Adrenal gland (tissue), 19 donors: ENCODE measurements at places on chromosomes 4 and X. TPM values are rescaled to one million over a fixed set of nuclear protein-coding genes. Genes with fewer than 3 reads are reported as not detected.

RPS6KA6 gene
- total RNA-seq = 4.4 TPM

- H3K4me1 ChIP-seq = no peaks in the 10 kb centered on the region
- H3K36me3 ChIP-seq = no peaks in the 10 kb centered on the region
- no peak overlapping the region for H3K27ac ChIP-seq
- H3K4me3 ChIP-seq = no peak overlapping the region
- DNase-seq = no peak
Observed at GRCh38 chrX:51853251-51853650, 40.2 kb upstream of the MAGED1 start.

CNGA1 gene
- 0.56 TPM for total RNA-seq

PHEX gene
- 0.15 TPM for total RNA-seq

- no peak overlapping the region for H3K4me3 ChIP-seq
- no peaks in the 10 kb centered on the region for H3K36me3 ChIP-seq
- no peak overlapping the region for H3K27ac ChIP-seq
- H3K27me3 ChIP-seq = no peaks in the 10 kb centered on the region
- no peak for DNase-seq
Observed at GRCh38 chr4:131370846-131371245, 1778.2 kb upstream of the PCDH10 start.

GRCh38 chr4:104279744-104280143 is 214.9 kb downstream of the CXXC4 start:
- H3K27me3 ChIP-seq = no peaks in the 10 kb centered on the region
- no peaks in the 10 kb centered on the region for H3K36me3 ChIP-seq

DNA sequence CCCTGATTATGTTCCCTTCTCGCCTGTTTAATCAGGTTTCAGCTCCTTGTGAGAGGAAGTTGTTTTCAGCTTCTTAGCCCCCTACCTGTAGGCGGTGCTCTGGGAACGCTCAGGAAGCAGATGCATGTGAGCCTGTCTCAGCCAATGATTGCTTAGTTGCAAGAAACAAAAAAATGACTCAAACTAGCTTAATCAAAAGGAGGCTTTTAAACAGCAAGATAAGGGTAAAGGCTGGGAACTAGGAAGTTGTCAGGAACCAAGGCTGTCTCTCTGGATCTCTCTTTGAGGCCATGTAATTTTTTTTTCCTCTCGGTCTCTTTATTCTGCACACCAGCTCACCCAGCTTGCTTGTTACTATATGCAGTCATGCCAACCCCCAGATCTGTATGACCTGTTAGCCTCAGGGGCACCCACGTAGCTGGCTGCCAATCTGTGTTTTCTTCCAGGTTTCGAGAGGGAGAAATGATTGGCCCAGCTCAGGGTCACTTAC is 109.1 kb downstream of the PTTG2 start:
- no peaks in the 10 kb centered on the region for H3K36me3 ChIP-seq
- no peaks in the 10 kb centered on the region for H3K27me3 ChIP-seq
- H3K4me3 ChIP-seq = no peak overlapping the region
- H3K27ac ChIP-seq = no peak overlapping the region

GRCh38 chr4:167930166-167930565 is 162.2 kb upstream of the ANXA10 start:
- no peaks in the 10 kb centered on the region for H3K4me1 ChIP-seq
- DNase-seq = no peak
- H3K36me3 ChIP-seq = no peaks in the 10 kb centered on the region
- no peak overlapping the region for H3K4me3 ChIP-seq
- H3K27me3 ChIP-seq = no peaks in the 10 kb centered on the region
- no peak overlapping the region for H3K27ac ChIP-seq

DNA sequence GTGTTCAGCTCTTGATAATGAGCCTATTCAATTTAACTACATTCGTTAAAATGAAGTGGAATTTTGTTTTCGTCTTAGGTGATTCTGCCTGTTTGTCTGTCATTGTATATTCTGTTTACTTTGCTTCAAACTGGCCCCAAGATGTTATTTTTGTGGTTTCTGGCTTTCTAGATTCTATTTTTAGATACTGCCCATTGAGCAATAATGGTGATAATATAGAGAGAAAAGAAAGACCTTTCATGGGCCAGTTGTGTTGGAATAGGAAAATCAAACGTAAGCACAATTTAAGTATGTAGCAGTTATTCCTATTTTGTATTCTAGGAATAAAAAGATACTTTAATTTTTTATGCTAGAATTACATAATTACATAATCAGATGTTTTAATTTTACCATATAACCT is 4.0 kb downstream of the CDKN2AIP start:
- H3K4me1 ChIP-seq = peaks cover 36% of the 10 kb centered on the region
- H3K27ac ChIP-seq = no peak overlapping the region
- H3K36me3 ChIP-seq = no peaks in the 10 kb centered on the region

C4orf36 gene
- 1.0 TPM for total RNA-seq

GRCh38 chr4:184400375-184400870 is 73.9 kb downstream of the IRF2 start:
- no peak overlapping the region for H3K4me3 ChIP-seq
- no peaks in the 10 kb centered on the region for H3K27me3 ChIP-seq
- H3K4me1 ChIP-seq = peaks cover 73% of the 10 kb centered on the region
- peak; percentile 70 for DNase-seq

DNA sequence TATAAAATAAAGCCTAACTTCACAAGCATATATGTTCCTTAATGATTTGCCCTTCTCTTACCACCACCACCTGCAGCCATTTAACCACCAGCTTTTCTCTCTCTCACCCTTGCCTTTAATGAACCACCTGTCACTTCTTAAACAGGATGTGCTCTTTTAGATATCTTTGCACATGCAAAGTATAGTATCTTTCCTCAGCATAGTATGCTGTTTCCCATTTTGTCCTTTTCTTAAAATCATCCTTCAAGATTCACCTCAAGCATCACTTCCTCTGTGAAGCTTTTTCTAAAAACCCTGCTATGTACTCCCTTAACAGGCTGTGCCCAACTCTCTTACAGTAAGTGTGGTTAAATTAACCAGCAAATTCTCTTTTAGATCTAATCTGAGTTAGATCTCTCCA is 8.2 kb upstream of the CNOT6L start:
- H3K27ac ChIP-seq = no peak overlapping the region
- H3K4me1 ChIP-seq = peaks cover 2% of the 10 kb centered on the region
- no peak for DNase-seq
- H3K4me3 ChIP-seq = no peak overlapping the region
- H3K27me3 ChIP-seq = no peaks in the 10 kb centered on the region

DNA sequence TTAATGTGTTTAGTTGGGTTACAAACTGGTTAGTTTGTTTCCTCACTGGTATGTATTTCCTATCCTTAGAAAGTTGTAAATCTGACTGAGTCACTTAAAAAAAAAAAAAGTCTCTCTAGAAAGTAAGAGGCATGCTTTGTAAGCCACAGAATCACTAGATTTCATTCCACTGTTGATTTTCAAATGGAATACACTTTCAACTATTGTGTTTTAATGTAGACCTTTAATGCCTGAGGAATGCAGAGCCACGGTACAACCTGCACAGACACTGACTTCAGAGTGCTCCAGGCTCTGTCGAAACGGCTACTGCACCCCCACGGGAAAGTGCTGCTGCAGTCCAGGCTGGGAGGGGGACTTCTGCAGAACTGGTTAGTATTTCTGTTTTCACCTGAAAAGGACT is 88.6 kb downstream of the HHIP start:
- H3K4me3 ChIP-seq = no peak overlapping the region
- H3K27ac ChIP-seq = no peak overlapping the region
- no peaks in the 10 kb centered on the region for H3K27me3 ChIP-seq
- no peaks in the 10 kb centered on the region for H3K4me1 ChIP-seq

GIMD1 gene
- not detected for total RNA-seq

DNA sequence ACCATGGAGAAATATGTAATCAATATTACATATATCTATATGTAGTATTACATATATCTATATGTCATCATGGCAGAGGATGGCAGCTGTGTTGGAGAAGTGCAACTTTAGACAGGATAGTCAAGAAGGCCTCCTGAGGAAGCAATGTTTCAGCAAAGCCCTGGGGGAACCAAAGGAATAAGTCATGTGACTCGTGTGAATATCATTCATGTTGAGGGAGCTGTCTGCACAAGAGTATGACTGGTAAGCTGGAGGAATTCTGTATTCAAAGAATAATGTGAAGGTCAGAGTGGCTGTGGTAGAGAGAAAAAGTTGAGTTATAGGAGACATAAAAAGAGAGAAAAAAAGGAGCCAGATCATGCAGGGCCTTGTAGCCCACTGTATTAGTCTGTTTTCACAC is 92.9 kb upstream of the EDNRA start:
- H3K36me3 ChIP-seq = no peaks in the 10 kb centered on the region
- DNase-seq = no peak
- no peaks in the 10 kb centered on the region for H3K27me3 ChIP-seq
- no peaks in the 10 kb centered on the region for H3K4me1 ChIP-seq
- H3K27ac ChIP-seq = no peak overlapping the region
- no peak overlapping the region for H3K4me3 ChIP-seq

GRCh38 chr4:98687876-98688275 is 29.5 kb upstream of the TSPAN5 start:
- no peak for DNase-seq
- no peak overlapping the region for H3K4me3 ChIP-seq
- H3K27me3 ChIP-seq = no peaks in the 10 kb centered on the region
- H3K27ac ChIP-seq = no peak overlapping the region
- H3K36me3 ChIP-seq = no peaks in the 10 kb centered on the region

GRCh38 chr4:1234811-1235292 is 14.1 kb downstream of the CTBP1 start:
- peaks cover 3% of the 10 kb centered on the region for H3K4me1 ChIP-seq
- H3K27ac ChIP-seq = peak overlapping the region; percentile 86
- H3K36me3 ChIP-seq = peaks cover 69% of the 10 kb centered on the region
- no peaks in the 10 kb centered on the region for H3K27me3 ChIP-seq
- no peak for DNase-seq

DNA sequence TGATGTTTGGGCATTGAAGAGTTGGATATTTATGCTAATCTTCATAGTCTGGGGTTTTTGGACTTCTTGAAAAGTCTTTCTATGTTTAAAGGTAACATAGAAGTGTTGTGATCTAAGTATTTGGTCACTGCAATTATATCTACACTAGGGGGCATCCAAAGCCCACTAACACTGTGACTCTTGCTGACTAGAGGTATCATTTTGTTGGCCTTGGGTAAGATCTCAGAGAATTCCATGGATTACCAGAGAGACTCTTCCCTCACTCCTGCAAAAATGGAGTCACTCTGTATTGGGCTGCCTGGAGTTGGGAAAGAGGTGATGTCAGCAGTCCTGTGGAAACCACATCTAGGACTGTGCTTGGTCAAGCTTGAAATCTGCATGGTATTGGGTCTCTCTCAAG is 1077.6 kb downstream of the FAM133A start:
- H3K4me3 ChIP-seq = no peak overlapping the region
- H3K27me3 ChIP-seq = no peaks in the 10 kb centered on the region
- no peaks in the 10 kb centered on the region for H3K4me1 ChIP-seq
- DNase-seq = no peak

- no peaks in the 10 kb centered on the region for H3K36me3 ChIP-seq
- H3K27ac ChIP-seq = no peak overlapping the region
- DNase-seq = peak; percentile 65
- H3K4me3 ChIP-seq = no peak overlapping the region
- no peaks in the 10 kb centered on the region for H3K4me1 ChIP-seq
Observed at GRCh38 chr4:22607382-22607781, 85.4 kb upstream of the GBA3 start.

NAA11 gene
- not detected for total RNA-seq

GRCh38 chr4:10454726-10455125 is 2.5 kb downstream of the ZNF518B start:
- peaks cover 5% of the 10 kb centered on the region for H3K4me1 ChIP-seq
- no peaks in the 10 kb centered on the region for H3K27me3 ChIP-seq
- H3K4me3 ChIP-seq = no peak overlapping the region
- DNase-seq = no peak
- no peak overlapping the region for H3K27ac ChIP-seq

DNA sequence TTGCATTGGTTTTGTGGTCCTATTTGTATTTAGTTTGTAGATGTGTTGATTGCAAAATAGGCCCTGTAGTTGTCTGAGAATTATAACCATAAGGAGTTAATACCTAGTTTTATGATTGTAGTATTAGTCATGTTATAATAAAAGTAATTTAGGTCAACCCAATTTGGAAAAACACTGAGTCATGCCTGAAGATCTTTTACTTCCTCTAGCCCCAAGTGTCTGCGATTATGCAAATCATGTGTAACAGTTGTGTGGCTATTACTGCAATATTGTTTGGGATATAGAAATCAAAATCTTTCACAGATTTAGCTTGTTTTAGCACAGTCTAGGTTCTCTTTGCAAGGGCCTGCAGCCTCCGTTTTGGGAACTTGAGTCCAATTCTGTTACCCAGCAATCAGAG is 12.6 kb downstream of the SRD5A3 start:
- no peaks in the 10 kb centered on the region for H3K36me3 ChIP-seq
- H3K4me3 ChIP-seq = no peak overlapping the region
- H3K27me3 ChIP-seq = no peaks in the 10 kb centered on the region
- DNase-seq = no peak

SPATA18 gene
- total RNA-seq = 4.2 TPM

DNA sequence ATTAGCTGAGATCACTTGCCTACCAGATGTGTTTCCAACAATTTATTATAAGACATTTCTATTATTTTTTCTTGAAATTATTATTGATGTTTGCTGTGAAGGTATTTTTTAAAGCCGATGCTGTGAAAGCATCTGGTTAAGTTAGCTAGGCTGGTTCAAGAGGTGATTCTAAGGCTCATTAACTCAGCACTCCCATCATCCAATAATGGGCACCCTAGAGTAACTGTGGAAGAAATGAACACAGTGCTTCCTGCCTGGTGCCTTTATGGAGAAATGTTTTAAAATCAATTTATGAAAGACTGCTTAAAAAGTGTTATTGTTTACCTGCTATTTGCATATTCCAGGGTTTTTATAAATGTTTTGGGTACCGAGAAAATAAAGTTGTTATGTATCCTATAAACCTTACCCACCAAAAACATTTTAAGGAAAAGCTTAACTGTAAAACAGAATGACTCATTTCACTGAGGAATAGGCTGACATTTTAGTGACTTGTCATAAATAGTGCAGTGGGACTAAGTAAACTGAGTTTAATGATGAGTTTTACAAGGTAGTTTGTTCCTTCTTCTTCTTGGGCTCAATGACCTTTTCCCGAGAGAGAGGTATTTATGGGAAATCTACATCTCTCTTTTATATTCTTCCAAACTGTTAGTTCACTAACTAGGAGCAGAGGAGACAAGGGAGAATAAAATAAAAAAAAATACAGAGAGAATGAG is 310.0 kb upstream of the AADAT start:
- H3K4me1 ChIP-seq = no peaks in the 10 kb centered on the region
- H3K27ac ChIP-seq = no peak overlapping the region
- DNase-seq = no peak
- H3K36me3 ChIP-seq = no peaks in the 10 kb centered on the region
- no peaks in the 10 kb centered on the region for H3K27me3 ChIP-seq

DNA sequence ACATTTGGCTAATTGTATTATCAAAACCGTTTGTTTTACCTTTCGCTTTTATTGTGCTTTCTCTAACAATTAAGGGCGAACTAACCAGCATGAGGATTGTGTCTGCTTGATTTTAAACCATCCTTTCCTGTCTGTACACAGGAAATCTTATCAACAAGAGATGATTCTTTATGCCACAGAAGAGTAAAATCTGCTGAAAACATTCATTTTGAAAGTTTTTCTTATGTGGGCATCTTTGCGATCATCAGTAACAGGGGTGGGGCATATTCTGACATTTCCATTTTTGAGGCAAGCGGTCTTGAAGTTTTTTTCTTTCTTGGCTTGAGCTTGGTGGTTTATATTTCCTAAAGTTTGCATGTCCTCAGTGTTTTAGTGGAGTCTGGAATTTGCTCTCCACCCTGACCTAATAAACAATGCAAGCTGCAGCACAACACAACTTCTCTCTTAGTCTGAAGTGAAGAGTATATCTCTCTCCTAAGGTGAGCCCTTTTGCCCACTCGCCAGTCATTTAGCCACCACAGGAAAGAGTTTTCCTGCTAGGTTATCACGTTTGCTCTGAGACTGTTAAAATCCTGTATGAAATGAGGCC is 26.6 kb downstream of the NFKB1 start:
- H3K4me1 ChIP-seq = peaks cover 5% of the 10 kb centered on the region
- H3K4me3 ChIP-seq = no peak overlapping the region
- no peak overlapping the region for H3K27ac ChIP-seq
- no peaks in the 10 kb centered on the region for H3K27me3 ChIP-seq
- H3K36me3 ChIP-seq = no peaks in the 10 kb centered on the region
